ENCODE measurements at places on chromosomes 1 and 21.

DNA sequence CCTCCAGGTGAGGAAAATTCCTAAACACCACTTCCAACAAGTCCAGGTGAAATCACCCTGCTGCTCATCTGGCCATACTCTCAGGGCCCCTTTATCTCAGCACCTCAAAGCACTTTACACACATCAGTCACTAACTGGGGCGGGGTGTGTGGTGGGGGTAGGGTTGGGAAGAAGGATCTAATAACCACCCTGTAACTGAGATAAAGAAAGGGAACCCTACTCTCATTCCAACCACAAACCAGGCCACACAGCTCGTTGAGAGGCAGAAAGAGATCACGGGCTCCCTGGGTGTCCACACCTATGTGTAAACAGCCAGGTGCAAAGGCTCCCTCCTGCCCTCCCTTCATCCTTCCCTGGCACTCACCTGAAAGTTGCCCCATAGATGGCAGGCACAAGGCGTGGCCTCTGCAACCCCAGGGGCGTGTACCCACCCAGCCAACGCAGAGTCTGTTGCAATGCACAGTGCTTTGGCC, 20.4 kb downstream of the GPR161 start:
- DNase-seq, result no peak

- no peak for DNase-seq
These were observed 15.2 kb upstream of the ST3GAL3 start for GRCh38 chr1:43691871-43692815.

GRCh38 chr1:1779691-1780597, 1.7 kb upstream of the NADK start:
- no peak for DNase-seq

DNA sequence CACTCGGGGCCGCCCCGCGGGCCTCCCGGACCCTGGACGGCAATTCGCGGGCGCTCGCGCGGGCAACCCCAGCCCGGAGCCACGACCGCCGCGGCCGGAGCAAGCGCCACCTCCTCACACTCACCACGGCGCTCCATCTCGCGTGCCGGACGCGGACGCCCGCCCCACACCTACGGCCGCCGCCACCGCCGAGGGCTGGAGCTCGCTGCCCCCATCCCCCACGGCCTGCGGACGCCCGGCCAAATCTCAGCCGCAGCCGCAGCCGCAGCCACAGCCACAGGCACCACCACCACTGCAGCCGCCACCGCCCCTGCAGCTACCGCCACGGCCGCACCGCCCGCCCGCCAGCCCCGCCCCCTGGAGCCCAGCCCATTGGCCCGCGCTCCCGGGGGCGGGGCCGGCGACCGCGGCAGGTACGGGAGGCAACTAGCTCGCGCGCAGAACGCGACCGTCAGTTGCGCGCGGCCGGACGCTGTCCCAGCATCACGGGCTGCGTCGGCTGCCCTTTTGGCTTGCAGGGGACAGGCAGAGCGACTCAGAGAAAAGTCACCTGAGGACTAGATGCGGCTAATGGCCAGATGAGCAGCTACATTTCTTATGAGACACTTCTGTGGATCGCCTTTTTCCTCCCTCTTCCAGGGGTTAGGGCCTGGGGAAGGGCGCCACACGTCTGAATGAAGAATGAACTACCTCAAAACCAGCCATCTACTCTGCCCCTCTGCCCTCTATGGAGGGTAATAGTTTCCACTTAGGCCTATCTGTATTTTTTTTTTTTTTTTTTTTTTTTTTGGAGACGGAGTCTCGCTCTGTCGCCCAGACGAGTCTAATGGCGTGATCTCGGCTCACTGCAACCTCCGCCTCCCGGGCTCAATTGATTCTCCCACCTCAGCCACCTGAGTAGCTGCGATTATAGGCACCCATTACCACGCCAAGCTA, at the start of gene ARHGAP29:
Gene ARHGAP29, minus strand, starts transcription at position 294 of the 936 bp plus-strand sequence. CDS start 5,973 bp downstream, outside the sequence.
- DNase-seq, result no peak

- no peak for DNase-seq
These were observed 177.1 kb upstream of the RAB4A start for GRCh38 chr1:229093609-229094336.

DNA sequence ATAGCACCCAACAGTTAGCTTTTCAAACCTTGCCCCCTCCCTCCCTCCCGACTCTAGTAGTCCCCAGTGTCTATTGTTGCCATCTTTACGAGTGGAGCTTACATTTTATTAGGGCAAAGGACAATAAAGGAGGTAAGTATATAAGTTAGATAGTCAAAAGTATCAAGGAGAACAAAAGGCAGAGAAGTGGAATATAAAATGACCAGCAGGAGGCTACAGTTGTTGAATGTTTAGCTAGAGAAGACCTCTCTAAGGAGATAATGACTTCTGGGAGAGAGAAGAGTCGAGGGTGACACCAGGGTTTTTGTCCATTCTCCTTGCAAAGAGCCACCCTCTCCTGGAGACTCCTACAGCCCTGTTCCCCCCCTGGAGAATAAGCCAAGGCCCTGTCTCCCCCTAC, 48.7 kb downstream of the SYT6 start:
- no peak for DNase-seq

DNA sequence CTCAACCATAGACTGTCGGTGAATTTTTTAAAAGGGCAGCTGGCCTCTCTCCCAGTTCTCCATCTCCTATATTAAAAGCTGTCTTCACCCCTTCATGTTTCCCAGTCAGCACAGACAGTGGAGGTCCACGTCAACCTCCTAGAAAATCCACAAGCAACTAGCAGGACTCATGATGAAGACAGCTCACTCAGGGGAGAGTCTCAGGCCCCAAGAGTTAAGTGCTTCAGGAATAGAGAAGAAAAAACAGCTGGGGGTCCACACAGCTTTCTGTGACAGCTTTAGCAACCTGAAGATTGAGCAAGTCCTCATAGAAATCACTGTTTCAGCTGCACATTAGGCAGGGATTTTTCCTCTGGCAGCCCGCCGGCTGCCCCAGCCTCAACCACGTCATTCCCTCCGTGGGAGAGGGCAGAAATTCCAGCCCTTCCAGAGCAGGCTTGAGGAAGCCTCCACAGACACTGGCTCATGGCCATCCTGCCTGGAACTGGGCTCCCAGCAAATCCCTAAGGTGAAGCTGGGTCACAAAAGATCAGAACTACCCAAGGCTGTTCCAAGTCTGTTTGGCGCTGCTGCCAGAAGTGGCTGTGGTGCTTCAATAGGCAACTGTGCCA, 15.2 kb downstream of the GPR161 start:
- DNase-seq, result peak; percentile 29

DNA sequence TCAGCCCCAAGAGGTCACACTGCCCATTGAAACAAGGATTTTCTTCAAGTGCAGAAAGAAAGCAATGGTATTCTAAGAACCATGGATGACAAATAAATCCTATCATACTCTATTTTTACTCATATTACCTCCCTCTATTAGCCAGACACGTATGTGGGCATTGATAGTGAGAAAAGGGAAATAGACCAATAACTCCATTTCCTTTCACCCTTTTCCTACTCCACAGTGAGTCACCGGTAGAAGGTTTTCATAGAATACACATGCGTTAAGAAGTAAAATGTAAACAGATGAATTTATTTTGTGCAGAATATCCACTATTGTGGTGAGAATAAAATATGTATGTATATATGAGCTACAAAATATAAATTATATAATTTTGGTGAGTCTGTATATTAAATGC, 568.9 kb upstream of the ADGRL4 start:
- DNase-seq, result no peak

- no peak for DNase-seq
These were observed 339.8 kb downstream of the OMA1 start for GRCh38 chr1:58206749-58207148.

DNA sequence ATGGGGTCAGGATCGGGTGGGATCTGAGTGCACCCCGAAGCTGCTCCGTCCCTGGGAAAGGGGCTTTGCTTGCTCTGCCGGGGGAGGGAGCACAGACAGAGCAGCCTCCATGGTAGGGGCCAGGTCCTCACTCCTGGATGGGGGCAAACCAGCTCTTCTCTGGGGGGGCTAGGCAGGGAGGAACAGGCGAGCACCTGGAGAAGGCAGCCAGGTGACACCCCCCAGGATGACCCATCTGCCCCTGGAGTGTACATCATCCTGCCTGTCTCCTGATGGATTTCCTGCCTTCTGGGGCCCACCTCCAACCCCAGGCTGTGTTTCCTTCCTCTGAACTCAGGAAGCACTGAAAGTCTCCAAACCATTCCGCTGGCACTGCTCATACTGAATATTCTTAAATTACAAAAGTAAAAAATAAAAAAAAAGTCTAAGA, 248.0 kb downstream of the RHOU start:
- no peak for DNase-seq

DNA sequence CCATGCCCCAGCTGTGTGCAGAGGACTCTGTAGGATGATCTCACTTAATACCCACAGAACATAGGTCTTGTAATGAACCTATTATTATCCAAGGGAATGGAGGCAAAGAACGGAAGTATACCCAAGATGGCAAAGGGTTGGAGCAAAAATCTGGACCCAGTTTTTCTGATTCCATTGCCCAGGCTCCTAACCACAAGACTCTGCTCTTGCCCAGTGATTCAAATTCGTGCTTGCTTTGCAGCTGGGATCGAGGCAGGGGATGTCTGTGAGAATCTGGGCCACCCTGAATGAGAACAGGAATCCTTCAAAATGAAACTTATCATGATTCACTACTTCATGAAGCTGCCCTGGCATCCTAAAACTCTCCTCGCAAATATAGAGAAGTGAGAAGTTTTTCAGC, 97.5 kb upstream of the KCNJ6 start:
- DNase-seq, result no peak

- DNase-seq, result no peak
These were observed 342.5 kb downstream of the DISC1 start for GRCh38 chr1:231969076-231969475.

DNA sequence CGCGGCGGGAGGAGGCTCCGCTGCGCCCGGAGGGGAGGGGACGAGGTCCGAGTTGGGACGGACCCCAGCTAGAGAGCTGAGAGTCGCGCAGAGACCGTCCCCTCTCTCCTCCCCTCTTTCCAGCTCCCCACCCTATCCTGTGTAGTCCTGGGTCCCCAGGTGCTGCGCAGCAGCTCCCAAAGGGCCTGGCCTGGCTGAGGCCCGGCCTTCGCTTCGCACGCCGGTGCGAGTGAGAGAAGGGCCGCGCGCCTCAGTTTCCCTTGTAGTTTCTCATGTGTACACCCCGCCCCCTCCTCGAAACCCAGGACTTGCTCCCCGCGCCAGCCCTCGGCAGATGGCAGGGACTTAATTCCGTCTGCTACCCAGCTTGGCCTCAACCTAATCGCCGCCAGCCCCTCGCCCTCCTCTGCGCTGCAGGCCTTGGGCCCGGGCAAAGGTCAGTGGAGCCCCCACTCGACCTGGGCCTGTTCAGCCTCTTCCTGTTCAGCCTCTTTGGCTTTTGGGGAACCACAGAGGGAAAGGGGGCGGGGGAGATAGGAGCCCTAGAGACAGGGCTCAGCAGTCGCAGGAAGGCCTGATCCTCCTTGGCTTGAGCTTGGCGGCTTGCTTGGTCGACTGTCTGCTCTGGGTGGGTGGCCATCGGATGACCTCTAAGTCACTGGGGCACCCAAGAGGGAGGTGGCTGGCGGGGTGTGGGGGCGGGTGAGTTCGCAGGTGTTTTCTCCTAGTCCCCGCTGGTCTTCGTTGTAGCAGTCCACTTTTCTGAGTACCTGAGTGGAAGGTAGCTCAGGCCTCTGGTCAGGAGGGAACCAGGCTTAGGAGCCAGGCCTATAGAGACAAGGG, 1.0 kb downstream of the ZNF687 start:
- DNase-seq, result no peak

GRCh38 chr1:61078618-61079295, 3.6 kb upstream of the NFIA start:
- no peak for DNase-seq

GRCh38 chr1:27627061-27627460, 7.9 kb downstream of the FGR start:
- no peak for DNase-seq
